ENCODE measurements at places on chromosomes 16 and 17.

DNA sequence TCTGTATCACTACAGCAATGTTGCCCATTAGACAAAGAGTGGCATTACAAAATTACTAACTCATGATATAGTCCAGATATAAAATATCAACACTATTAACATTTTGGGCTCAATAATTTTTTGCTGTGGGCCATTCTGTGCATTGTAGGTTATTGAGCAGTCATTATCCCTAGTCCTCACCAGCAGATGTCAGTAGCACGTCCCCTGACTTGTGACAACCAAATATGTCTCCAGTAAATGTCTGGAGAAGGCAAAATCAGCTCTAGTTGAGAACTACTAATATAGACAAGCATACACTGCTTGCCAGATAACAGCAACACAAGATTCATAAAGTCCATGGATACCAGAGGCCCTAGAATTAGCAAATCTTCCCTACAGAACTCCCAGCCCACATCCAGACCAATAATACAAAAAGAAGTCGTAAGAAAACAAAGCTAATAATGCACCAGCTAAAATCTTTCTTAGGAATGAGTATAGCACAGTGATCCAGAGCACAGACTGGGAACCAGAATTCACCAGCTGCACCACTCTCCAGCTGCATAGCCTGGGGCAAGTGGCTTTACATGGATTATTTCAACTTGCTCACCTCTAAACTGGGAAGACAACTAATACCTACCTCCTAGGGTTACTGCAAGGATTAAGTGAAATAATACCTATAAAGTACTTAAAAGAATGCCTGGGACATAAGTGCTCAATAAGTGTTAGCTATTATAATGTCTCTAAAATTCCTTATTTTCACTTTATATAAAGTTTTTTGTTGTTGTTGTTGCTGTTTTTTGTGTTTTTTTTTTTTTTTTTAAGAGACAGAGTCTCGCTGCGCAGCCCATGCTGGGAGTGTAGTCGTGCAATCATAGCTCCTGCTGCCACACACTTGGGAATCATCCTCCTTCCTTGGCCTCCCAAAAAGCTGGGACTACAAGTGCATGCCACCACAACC lies 23.7 kb downstream of the HELZ start:
- DNase-seq: no peak

GRCh38 chr17:49990331-49990730 lies 4.7 kb downstream of the DLX3 start:
- DNase-seq: no peak

DNA sequence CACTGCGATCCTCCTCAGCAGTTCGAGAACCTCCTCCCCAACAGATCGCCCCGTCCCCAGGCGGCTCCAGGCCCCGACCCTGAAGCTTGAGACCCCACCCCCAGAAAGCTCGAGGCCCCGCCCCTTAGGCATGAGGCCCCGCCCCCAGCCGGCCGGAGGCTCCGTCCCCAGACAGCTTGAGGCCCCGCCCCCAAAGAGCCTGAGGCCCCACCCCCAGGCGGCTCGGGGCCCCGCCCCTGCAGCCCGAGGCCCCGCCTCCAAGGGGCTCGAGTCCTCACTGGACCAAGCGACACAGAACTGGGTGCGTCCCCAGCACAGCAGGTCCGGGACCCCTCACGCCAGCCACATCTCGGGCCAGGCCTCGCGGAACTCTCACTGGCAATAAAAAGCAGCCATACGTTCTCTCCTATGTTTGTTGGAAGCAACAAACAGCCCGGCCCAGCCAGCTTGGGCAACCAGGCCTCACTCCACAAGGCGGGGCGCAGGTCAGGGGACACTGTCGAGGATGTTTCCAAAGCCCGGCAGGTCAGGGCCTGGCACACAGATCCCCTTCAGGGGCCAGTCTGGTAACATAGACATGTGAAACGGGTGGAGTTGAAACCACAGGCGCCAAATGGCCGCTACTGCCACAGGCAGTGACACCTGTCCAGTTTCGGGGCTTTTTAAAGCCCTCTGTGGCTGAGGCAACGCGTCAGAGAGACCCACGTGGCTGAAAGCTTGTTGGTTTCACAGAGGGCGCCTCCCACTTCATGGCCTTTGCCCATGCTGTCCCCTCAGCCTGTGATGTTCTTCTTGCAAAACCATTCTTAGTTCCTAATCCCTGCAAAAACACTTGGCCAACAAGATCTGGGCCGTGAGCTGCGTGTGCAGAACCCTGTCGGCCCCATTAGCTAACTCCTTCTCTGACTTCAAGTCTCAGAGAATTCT lies 224.2 kb downstream of the PARN start:
- no peak for DNase-seq

- DNase-seq: no peak
These were observed 25.7 kb downstream of the C17orf100 start for GRCh38 chr17:6677158-6677831.

GRCh38 chr17:70654706-70655105 lies 485.4 kb downstream of the KCNJ2 start:
- DNase-seq: no peak

DNA sequence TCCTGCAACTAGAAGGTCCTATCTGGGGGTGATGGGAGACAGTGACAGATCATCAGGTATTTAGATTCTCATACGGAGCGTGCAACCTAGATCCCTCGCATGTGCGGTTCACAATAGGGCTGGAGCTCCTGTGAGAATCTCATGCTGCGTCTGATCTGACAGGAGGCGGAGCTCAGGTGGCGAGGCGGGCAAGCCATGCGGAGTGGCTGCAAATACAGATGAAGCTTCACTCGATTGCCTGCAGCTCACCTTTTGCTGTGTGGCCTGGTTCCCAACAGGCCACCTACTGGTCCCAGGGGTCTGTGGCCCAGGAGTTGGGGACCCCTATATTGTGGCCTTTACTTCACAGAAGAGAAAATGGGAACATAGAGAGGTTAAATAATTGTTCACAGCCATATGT lies 200.4 kb downstream of the IRF8 start:
- no peak for DNase-seq

DNA sequence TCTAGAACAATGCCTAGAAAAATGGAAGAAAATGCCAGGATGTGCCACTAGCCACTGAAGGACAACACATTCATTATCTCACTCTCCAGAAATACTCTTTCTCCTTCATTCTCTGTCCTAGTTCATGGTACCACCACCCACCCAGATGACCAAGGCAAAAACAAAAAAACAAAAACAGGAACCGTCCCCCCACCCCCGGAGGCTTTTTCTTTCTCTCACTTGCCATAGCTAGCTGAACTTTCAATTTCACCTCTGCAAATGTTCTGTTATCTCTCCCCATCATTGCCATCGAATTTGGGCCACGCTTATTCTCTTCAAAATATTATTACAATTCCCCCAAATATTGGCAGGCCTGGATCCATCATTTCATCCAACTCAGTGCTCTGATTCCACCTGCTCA lies 49.0 kb downstream of the SOX9 start:
- no peak for DNase-seq

DNA sequence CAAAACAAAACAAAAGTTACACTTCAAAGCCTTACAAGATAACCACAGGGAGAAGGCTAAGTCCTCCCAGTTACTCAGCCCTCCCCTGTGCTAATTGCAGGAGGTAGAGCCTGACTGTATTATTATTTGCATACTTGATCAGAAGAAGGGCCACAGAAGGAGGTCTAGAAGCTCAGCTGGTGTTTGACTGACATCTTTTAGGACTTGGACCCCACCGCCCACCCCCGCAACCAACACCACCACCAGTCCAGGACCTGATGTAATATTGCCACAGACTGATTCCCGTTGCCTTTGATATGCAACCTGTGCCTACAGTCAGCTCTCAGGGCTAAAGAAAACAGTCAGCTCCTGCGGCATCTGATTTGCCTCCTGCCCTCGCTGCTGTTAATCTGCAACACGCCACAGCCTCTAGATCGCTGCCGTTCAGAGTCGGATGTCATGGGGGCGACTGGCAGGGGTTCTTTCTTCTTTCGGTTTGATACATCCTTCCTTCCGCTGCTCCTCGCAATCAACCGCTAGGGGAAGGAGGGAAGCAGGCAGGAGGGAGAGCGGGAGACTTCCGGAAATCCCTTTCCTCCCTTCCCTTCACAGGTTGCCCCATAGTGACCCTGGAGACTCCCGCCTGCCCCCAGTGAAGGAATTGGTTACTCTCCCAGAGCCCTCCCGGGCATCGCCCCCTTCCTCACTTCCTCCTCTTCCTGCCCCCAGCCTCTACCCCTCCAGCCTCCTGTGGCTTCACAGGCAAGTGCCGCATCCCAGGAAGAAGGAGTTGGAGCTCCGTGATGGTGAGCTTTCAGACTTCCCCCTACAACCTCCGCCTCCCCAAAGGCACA lies 90.5 kb upstream of the SOX9 start:
- peak; percentile 61 for DNase-seq

DNA sequence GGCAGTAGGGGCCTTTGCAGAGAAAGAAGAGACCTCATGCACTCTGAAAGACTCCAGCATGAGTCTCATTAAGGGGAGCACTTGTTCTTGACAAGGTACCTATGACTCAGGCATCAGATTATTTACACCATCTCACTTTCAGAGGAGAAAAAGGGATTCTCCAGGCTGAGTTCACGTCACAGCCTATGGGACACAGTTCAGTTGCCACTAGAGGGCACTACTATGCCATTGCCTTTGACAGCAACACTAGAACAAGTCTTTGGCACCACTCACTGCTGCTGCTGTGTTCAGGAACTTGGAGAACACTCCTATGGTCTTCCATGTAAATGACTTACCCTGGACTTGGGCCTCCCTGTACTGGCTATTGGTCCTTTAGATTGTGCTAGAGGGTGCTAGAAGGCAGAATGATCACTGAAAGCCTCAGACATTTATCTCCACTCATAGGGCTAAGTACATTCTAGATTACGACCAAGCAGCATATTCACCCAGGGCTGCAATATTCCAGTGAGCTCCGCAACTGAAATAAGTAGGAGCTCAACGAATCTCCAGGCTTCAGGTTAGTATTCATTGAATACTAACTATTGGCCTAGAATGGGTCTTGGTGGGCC lies 225.1 kb upstream of the CA10 start:
- DNase-seq: peak; percentile 86

- DNase-seq: no peak
These were observed 11.4 kb upstream of the RHBDF2 start for GRCh38 chr17:76512366-76513305.

DNA sequence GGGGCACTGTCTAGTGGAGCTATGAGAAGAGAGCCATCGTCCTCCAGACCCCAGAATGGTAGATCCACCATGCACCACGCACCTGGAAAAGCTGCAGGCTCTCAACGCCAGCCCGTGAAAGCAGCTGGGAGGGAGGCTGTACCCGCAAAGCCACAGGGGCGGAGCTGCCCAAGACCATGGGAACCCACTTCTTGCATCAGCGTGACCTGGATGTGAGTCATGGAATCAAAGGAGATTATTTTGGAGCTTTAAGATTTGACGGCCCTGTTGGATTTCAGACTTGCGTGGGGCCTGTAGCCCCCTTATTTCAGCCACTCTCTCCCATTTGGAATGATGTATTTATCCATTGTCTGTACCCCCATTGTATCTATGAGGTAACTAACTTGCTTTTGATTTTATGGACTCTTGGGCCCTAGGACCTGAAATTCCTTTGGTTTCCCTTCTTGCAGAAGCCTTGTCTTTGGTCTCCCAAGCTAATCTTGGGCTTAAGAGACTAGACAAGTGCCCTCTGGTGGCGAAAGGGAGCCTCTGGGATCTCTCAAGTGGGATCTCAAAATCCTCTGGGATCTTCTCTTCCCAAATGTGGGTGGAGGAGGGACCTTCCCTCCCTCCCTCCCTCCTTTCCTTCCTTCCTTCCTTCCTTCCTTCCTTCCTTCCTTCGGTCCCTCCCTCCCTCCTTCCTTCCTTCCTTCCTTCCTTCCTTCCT lies 58.2 kb upstream of the HAPSTR1 start:
- peak; percentile 84 for DNase-seq

DNA sequence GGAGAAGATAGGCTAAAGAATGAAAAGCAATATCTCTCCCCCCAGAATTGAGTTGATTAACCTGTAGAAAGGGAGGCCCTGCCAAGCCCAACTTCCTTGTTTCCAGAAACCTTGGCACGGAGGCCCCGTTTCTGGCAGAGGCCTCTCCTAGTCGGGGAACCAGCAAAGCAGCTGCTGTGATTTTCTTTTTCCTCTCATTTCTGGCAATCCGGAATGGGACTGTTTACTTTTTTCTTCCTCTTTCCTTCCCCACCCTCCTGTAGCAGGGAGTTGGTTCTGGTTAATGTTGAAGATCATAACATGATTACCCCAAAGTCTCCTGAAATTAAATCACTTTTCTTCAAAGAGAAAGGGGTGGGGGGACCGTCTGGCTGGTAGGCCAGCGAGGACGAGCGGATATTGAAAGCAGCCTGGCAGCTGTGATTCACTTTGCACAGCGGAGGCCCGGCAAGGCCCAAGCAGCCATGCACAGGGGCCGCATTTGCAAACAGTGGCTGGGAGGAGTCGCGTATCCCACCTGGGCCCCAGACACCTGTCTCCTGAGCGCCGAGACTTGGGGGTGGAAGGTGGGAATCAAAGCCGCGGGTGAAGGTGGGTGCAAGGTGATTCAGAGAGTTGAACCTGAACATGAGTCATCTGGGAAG lies 51.5 kb downstream of the NTN1 start:
- no peak for DNase-seq

GRCh38 chr17:37568350-37569053 lies 40.7 kb downstream of the SYNRG start:
- DNase-seq: no peak

All from T47D (cell line).